Activated naive CD4-positive, alpha-beta T cell (primary cell): ENCODE measurements at places on chromosomes 13 and 19.

DNA sequence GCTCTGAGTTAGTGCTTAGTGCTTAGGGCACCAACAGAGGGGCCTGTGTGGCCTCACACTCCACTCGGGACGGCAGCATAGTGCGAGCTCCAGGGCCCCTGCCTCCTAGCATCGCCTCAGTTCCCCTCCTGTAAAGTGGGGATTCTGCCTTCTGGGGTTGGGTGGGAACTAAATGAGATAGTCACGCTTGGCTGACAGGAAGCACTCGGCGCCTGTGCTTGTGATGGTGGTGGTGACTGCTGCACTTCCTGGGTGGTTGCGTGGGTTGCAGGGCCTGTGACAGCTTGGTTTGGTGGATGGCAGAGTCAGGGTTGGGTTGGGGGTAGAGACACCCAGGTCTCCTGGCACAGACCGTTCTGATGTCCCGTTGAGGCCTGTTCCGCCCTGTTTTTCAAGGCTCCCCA, 7.7 kb downstream of the PLEKHF1 start:
- peak; percentile 69 for DNase-seq

DNA sequence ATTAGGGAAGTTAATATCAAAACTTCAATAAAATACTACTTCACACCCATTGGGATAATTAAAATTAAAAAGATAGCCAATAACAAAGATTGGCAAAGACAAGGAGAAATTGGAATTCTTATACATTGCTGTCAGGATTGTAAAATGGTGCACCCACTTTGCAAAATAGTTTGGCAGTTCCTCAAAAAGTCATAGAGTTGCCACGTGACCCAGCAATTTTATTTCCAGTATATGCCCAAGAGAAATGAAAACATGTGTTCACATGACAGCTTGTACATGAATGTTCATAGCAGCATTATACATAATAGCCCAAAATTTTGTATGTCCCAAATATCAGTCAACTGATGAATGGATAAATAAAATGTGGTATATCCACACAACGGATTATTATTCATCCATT, 3.3 kb downstream of the MBD3L1 start:
- no peak for DNase-seq

DNA sequence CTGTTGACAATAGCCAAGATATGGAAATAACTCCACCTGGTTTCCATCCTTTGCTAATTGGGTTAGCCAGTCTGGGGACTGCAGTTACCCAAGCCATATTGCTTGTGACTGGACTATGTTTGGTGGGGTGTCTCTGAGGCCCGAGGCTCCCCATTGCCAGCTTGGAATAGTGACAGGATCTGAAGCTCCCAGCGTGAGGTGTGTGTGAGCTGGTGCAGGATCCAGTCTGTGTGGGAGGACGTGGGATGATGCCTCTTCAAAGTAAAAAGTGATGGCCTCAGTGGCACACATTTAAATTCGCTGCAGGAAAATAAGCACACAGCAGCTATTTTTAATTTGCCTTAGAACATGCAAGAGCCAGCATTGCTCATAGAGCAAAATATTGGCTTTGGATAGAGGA, 75.0 kb downstream of the TEX26 start:
- DNase-seq: no peak

- DNase-seq: no peak
Measured at GRCh38 chr19:45768655-45768983, 433 bp downstream of the SIX5 start.

DNA sequence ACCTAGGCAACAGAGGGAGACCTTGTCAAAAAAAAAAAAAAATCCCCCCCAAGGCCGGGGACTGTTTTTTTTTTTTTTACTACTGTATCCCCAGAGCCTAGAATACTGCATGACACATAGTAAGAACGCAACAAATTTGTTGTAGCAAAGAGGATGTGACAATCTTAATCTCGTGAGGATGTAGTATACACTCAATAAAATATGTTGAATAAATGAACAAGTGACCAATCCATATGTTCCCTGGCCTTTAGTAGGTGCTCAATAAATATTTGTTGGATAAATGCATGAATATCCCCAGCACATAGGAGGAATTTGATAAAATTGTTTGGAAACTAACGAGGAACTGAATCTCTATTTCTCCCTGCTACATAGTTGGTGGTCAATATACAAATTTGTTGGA, 75.7 kb downstream of the MAP4K1 start:
- no peak for DNase-seq

DNA sequence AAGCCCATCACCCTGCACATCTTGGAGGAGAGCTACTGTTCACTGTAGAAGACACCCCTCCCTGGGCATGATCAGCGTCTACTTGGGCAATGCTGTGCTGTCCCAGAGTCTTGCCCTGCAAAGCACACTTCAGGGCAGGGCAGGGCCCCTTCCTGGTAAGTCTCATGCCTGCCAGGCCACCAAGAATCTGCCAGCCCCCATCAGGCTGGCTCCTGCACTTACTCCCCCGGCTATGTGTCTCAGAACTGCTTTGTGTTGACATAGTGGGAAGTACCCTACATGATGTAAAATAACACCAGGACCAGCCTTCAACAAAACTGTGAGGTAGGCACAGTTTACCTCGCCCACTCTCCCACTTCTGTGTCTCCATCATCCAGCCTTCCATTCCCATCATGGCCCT, 27.8 kb upstream of the ATP12A start:
- DNase-seq: no peak

DNA sequence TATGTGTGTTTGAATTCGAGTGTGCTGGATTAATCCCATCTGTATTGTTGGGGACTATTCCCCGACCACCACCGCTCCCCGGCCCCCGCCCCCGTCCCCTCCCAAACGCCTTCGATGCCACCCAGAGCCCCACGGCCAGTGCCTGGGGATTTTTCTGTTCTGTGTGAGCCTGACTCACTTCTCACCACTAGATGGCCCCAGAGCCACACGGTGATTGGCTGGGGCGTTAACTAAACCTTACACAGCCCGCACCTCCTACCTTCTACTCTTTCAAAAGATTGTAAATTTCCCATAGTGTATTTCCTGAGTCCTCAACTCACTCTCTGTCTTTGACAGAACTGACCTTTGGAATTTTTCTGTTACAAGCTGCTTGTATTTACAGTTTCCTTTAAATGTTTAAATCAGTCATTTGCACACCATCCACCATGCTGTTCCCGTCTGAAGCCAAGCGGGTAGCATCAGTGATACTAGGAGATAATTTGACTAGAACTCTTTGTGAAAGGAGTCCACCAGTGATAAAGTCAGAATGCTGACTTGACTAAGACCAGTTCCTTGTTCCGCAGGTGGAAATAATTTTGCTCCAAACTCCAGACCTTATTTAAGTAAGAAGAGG, 61.4 kb downstream of the RFX2 start:
- peak; percentile 70 for DNase-seq

DNA sequence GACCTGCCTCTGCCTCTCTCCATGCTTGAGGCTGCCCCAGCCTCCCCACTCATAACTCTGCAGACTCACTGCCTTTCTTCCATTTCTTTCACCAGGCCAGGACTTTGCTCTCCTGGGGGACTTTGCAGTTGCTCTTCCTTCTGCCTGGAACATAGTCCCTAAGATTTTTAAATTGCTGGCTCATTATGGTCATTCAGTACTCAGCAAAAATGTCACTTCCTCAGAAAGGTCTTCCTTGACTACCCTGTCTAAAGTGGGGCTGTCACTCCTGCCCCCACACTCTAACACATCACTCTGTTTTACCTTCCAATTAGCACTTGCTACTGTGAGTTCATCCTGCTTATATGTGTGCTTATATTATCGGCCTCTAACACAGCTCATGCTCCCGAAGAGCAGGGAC, 618.2 kb downstream of the UQCRFS1 start:
- DNase-seq: no peak

DNA sequence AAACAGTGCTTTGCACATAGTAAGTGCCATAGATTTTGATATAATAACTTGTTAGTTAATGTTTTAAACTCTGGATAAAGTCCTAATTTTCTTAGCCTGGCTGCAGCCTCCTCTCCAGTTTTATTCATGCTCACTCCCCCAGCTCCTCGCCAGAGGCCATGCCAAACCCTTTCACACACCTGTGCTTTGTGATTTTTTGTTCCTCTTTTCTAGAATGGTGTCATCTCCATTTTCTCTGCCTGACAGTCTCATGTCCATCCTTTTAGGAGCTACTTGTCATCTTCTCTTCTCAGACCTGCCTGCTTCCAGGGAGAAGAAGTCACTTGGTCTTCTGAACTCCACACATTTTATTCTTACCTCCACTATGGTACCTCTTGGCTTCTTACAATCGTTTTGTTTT, 55.8 kb upstream of the SPATA13 start:
- no peak for DNase-seq

GRCh38 chr13:48570216-48570828, 37.4 kb upstream of the RCBTB2 start:
- DNase-seq: no peak

GRCh38 chr19:33800012-33800680, 3.5 kb downstream of the KCTD15 start:
- DNase-seq: no peak

- no peak for DNase-seq
Measured at GRCh38 chr13:45092663-45093062, 27.6 kb upstream of the GTF2F2 start.

DNA sequence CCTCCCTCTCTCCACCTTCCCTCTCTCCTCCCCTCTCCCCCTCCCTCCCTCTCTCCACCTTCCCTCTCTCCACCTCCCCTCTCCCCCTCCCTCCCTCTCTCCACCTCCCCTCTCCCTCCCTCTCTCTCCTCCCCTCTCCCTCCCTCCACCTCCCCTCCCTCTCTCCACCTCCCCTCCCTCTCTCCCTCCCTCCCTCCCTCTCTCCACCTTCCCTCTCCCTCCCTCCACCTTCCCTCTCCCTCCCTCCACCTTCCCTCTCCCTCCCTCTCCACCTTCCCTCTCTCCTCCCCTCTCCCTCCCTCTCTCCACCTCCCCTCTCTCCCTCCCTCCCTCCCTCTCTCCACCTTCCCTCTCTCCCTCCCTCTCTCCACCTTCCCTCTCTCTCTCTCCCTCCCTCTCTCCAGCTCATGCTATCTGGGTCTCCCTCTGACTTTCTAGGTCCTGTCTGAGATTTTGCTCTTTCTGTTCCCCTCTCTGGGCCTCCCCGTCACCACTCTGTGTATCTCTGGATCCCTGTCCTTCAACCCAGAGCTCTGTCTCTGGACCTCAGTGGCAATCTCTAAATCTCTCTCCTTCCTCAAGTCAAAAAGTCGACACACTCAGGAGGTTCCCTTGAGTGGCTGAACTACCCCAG, 3.5 kb upstream of the CNOT3 start:
- DNase-seq: no peak

DNA sequence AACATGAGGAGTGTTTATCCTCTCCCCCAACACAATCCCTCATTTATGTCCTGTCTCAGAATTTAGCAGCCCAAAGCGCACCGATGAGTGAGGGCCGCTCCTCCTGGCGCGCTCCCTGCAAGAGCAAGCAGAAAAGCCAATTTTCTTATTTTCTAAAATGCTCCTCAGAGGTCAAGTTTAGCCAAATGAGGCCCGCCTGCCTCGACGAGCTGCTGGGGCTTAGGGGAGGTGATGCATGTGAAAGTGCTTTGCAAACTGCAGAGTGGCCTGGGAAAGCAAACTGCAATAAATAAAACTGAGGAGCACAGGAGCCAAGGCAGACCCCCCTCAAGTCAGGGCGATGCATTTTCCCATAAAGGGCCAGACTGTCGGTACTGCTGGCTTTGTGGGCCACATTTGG, 29.0 kb downstream of the CAPS start:
- DNase-seq: no peak

- no peak for DNase-seq
Measured at GRCh38 chr13:54574791-54575190, 1546.2 kb downstream of the OLFM4 start.

DNA sequence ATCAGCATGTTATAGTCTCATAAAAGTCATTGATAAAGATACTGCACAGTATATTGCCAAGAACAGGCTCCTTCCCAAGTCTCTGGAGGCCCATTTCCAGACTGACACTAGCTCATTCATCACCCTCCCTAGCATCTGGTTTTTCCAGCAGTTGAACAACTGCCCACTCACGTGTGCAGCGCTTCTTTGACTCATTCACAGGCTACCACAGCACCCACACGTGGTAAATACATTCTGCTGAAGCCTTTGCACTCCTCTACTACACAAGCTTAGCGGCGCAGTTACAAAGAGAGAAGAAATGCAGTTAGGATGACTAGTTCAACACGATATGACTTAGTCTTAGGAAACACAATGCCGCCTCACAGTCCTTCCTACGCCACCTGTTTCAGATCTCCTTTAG, 87.7 kb downstream of the DOCK9 start:
- no peak for DNase-seq

GRCh38 chr19:5822181-5822844, 17.2 kb downstream of the FUT6 start:
- DNase-seq: no peak

GRCh38 chr13:112975401-112975939, 6.5 kb downstream of the MCF2L start:
- no peak for DNase-seq
